ENCODE measurements at places on chromosomes 11 and 22.

DNA sequence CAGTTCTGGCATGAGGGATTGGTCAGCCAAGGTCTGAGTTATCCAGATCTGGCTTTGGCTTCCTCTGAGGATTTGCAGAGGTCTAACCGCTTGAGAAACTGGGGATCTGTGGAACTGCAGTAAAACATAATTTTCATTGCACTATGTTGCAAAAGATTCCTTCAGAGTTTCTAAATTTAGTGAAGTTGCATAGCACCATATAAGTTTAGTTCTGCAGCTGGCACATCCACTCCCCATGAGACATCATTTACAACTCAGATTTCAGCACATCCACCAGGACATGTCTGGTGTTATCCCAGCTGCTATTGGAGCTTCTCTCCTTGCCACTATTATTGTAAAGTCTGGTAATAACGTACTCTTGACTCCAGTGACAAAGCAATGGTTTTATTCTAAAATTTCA lies 181.5 kb downstream of the CWF19L2 start:
- DNase-seq = no peak

DNA sequence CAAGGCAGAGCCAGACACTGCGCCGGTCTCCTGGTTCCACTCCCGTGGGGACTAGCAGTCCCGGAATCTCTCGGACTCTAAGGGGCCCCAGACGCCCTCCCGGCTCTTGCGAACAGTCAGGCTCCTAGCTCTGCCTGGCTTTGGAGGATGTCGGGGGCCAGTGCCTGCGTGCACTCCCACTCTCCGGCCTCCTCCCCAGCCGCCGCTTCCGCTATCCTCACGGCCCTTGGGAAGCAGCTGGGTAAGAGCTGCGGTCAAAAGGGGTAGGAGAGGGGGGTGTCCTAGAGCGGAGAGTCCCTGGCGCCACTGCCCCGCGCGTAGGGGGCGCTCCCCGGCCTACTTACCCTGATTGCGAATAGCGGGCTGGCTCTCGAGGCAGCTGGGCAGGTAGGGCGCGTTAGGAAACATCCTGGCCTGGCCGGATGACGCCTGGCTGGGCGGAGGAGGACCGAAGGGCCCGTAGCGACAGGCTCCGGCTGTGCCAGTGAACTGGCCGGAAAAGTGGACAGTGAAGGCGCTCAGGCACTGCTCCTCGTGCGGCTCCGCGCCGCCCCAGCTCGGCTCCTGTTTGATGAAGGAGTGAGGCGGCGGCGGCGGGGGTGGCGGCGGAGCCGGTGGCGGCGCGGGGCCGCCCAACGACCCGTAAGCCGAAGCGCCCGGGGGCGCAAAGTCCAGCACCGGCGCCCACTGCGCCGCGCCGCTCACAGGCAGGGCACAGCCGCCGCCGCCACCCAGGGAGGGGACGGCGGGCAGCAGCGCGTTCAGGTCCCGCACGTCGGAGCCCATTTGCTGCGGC lies 785 bp downstream of the WT1 start:
- DNase-seq = no peak

- DNase-seq = no peak
Measured at GRCh38 chr22:29503811-29504372, 23.9 kb downstream of the NEFH start.

DNA sequence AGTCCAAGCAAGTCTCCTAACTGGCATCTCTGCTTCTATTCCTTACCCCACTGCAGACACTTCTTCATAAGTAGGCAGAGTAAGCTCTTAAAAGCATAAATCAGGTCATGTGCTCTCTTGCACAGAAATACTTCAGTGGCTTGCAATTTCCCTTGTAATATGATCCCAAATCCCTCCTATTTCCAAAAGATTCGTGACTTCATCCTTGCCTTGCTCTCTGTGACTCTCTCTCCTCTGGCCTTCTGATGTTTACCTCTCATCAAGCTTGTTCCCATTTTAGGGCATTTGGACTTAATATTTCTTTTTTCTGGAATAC lies 37.4 kb upstream of the NCR3LG1 start:
- DNase-seq = no peak

DNA sequence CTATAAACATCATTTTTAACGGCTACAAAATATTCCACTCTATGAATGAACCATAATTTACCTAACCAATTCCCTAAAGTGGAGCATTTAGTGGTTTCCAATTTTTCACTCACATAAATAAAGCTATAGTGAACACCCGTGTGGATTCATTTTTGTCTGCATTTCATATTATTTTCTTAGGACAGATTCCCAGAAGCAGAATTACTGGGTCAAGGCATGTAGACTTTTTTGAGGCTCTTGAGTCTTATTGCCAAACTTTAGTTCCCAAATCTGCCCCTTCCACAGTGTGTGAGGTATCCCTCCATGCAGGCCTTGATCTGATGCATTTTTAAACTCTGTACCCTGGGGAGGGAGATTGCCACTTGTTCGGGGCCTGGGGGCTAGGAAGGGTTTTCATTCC lies 198.2 kb downstream of the TENM4 start:
- DNase-seq = no peak

GRCh38 chr11:63443714-63444113 lies 47.3 kb downstream of the PLAAT5 start:
- DNase-seq = no peak

DNA sequence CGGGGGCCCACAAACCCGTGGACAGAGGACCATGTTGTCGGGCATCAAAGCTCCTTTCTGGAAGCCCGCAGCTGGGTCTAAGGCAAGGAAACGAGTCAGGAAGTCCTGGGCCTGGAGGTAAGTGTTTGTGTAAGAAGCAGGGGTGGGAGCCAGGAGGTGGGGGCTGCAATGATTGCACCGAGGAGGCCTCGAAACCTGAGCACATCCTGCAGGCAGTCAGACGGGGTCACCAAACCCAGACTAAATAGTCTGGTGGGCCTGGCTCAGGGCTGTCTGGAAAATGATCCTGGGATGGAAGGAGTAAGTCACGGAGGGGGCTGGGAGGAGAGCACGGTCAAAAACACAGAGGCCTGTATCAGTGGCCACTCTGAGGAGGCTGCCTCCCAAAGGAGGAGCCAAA lies 539.2 kb downstream of the MN1 start:
- no peak for DNase-seq

- no peak for DNase-seq
Measured at GRCh38 chr11:127052404-127052803, 51.8 kb upstream of the KIRREL3 start.

- no peak for DNase-seq
Measured at GRCh38 chr11:117328375-117329010, 839 bp downstream of the CEP164 start.

GRCh38 chr11:102280245-102280833 lies 36.9 kb upstream of the BIRC3 start:
- no peak for DNase-seq

- no peak for DNase-seq
Measured at GRCh38 chr11:27004103-27004502, 10.2 kb downstream of the FIBIN start.

DNA sequence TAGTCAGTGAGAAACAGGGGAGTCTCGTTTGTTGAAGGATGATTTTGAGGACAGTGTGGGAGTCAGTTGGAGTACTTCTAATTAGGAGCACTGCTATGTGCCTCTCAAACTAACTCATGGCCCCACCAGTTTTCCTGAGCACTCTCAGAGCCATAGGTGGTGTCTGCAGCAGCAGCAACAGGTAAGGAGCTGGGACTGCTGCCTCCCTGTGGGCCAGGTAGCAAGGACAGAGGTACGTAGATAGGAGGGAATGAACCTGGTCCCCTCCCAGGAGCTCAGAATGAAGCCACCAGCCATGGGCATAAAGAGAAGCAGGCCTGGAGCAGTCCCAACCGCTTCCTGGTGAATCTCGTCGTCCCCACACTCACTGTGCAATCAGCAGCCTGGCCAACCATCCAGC lies 183.4 kb downstream of the BUD13 start:
- no peak for DNase-seq

- DNase-seq = no peak
Measured at GRCh38 chr11:95793116-95793515, 2.8 kb downstream of the CEP57 start.

DNA sequence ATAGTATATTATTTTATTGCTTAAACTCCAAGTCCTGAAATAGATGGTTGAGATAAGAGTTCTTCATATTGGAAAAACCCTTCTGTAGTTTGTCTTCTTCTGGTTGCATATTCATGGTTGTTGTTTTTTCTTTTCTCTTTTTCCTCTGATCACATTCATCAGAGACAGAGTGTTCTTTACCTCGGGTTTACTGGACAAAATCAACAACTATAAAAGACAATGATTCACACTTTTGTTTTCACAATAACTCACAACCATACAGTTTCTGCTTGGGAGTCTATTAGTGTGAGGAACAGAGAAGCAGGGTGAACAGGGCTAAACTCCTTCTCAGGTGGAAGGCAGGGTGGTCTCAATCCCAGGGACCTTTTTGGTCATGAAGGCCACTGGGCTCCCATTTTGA lies 2.6 kb upstream of the SLC22A25 start:
- DNase-seq = no peak

GRCh38 chr22:23029521-23030228 lies 40.6 kb upstream of the GNAZ start:
- no peak for DNase-seq

- DNase-seq = no peak
Measured at GRCh38 chr11:30653606-30654005, 67.5 kb upstream of the MPPED2 start.

DNA sequence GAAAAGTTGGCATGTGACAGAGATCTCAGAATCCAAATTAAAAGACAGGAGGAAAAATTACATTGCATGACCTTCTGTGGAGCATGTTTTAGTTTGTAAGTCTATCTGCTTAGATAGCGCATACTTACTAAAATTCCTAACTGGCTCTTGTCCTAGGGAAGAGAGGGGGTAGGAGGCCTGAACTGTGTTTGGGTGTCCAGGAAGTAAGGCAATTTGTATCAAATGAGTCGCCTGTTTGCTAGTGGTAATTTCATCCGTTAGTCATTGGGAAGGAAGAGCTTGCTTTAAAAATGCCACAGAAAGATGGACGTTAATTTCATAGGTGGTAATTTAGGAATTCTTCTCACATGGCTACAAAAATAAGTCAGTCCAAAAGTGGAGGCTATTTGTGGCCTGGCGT lies 18.5 kb downstream of the GRK3 start:
- no peak for DNase-seq

GRCh38 chr11:113113801-113114704 lies 152.8 kb downstream of the NCAM1 start:
- DNase-seq = no peak

DNA sequence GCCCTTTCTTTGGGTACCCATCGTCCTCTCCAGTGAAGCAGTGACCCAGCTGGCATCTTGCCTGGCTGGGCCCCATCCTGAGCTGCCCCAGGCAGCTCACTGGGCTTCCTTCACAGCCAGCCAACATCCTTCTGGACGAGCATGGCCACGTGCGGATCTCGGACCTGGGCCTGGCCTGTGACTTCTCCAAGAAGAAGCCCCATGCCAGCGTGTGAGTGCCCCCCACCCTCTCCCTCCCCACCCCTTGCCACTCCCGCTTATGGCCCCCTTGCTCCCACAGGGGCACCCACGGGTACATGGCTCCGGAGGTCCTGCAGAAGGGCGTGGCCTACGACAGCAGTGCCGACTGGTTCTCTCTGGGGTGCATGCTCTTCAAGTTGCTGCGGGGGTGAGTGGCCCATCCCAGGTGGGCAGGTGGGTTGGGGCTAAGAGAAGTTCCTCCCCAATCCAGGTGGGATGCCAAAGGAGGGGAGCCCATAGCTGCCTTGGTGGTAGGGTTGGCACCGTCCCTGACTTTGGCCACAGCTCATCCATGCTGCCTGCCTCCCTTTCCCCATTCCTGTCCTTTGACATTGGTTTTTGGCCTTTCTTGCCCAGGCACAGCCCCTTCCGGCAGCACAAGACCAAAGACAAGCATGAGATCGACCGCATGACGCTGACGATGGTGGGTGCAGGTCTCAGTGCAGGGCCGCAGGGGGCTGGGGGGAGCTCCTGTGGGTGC lies 6.8 kb upstream of the ANKRD13D start:
- DNase-seq = no peak

- no peak for DNase-seq
Measured at GRCh38 chr22:24043958-24044357, 32.9 kb downstream of the CABIN1 start.

- DNase-seq = no peak
Measured at GRCh38 chr11:107473792-107474191, 16.2 kb upstream of the CWF19L2 start.

- no peak for DNase-seq
Measured at GRCh38 chr11:115188188-115188897, 315.9 kb downstream of the CADM1 start.

GRCh38 chr11:126102436-126102981 lies 39.8 kb upstream of the CDON start:
- no peak for DNase-seq

GRCh38 chr11:130300567-130300966 lies 14.2 kb downstream of the ZBTB44 start:
- no peak for DNase-seq

- DNase-seq = no peak
Measured at GRCh38 chr11:35151241-35151640, 12.3 kb downstream of the CD44 start.

DNA sequence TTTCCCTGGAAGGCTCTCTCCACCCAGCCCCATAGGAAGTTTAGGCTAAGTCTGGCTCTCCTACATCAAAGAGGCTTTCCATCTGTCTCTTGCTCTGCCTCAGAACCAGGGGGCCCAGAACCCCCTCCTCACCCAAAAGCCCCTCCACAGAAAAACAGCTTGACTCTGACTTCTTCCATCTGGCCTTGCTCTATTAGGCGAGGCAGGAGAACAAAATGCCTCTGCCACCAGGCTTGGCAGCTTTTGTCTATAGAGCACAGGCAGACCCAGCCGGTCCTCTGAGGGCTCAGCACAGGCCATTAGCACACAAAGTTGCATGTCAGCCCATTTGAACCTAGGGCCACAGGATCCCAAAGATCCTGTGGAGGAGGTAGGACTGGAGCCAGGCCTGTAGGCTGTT lies 75.7 kb upstream of the SUSD2 start:
- no peak for DNase-seq

- DNase-seq = no peak
Measured at GRCh38 chr22:33526434-33527107, 393.7 kb downstream of the LARGE1 start.

DNA sequence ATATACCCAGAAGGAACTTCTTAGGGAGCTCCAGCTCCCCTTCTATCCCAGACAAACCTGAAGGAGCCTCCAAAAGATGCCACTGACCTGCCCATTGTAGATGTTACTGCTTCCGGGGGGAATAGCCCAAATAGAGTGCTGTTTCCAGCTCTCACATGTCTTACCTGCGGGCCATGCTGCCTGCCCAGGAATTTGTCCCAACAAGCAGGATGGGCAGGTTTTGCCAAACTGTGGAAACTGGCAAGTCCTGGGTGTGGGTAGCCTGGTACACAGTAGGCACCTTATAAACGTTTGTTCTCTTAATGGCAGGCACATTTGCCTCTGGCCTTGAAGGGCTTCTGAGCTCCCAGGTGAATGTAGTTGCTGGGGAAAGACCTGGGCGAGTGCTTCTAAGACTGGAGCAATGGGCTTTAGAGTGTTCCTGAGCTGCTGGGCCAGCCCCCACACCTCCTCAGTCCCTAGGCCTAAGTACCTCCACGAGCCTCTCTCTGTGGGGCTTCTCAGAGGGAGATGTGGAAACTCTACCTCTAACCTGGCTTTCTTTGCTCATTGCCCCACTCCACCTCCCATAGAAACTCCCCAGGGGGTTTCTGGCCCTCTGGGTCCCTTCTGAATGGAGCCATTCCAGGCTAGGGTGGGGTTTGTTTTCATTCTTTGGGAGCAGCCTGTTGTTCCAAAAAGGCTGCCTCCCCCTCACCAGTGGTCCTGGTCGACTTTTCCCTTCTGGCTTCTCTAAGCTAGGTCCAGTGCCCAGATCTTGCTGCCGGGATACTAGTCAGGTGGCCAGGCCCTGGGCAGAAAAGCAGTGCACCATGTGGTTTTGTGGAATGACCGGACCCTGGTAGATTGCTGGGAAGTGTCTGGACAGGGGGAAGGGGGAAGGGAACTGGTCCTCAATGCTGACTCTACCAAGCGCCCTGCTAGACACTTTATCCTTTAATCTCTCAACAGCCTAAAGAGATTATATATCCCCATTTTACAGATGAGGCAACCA lies 37.2 kb downstream of the LIMK2 start:
- DNase-seq = no peak

All from GM19239 (cell line).